ENCODE measurements at places on chromosomes 7 and 10. TPM values are rescaled to one million over a fixed set of nuclear protein-coding genes. Genes with fewer than 3 reads are reported as not detected.

AKR1C4 gene
- not detected for total RNA-seq

CHN2 gene
- total RNA-seq, result 5.9 TPM

EPHB4 gene
- total RNA-seq, result 7.3 TPM

CALHM3 gene
- total RNA-seq, result 0.09 TPM

GALNT11 gene
- 48.8 TPM for total RNA-seq

All from thymus (tissue), 14 donors.